ENCODE measurements at places on chromosomes 12 and 14. TPM values are rescaled to one million over a fixed set of nuclear protein-coding genes. Genes with fewer than 3 reads are reported as not detected.

AKAP3 gene
- 1.0 TPM for total RNA-seq

DNA sequence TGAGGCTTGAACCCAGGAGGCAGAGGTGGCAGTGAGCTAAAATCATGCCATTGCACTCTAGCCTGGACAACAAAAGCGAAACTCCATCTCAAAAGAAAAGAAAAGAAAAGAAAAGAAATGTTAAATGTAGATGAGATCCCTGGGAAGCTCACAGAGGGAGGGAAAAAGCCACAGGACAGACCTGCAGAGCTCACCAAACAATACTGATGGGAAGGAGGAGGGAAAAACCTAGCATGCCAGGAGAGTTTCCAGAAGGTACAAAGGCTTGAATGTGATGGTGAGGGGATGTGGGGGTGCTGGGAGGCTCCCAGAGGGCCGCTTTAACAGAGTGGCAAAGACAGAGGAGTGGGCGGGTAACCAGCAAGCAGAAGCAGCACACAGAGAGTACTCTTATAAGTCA, 72.3 kb downstream of the PTPN21 start:
- no peak overlapping the region for H3K27ac ChIP-seq
- H3K27me3 ChIP-seq = no peaks in the 10 kb centered on the region
- peaks cover 17% of the 10 kb centered on the region for H3K36me3 ChIP-seq

HOTAIR gene
- total RNA-seq = not detected

CLMN gene
- 8.2 TPM for total RNA-seq

DNA sequence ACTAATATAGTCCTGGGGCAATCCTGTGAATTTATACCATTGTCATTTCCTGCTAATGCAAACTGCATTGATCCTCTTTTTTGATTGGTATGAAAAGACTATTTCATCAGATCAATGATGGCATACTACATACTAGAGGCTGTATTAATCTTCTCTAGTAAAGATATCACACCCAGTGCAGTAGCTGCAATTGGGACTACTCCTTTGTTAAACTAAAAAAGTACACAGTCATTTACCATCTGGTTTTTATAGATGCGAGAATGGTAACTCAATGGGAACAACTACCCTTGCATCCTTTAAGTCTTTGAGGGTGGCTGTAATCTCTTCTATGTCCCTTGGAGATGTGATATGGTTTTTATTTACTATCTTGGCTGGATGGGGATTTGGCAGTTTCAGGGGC, 80.2 kb upstream of the STK38L start:
- no peak for DNase-seq
- H3K27ac ChIP-seq = no peak overlapping the region
- H3K4me3 ChIP-seq = no peak overlapping the region

- no peak overlapping the region for H3K4me3 ChIP-seq
- H3K27me3 ChIP-seq = no peaks in the 10 kb centered on the region
- H3K36me3 ChIP-seq = no peaks in the 10 kb centered on the region
- no peak overlapping the region for H3K27ac ChIP-seq
Measured at GRCh38 chr14:46058964-46059563, 592.5 kb downstream of the RPL10L start.

COPS7A gene
- total RNA-seq = 43.3 TPM

DNA sequence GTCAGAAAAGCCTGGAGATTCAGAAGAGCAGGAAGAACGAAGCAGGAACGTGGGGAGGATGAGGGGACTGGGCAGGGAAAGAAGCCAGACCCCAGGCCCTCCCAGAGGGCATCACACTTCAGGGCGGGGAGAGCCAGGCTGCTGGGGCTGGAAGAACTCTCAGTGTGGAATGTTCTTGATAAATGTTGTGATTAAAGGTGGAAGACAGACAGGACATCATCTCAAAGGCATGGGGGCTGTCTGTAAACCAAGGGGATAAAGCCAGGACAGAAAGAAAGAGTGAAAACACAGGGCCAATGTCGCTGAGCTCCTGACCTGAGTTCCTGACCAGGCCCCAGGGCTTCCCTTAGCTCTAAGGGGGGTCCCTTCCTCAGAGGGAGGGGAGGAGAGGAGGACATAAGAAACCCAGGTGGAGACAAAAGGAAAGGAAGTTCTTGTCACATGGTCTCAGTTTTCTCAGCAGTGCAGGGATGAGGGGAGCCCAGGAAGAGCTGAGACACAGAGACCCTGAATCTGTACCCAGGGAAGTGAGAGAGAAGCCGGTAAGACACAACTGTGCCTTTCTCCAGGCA, 56.3 kb downstream of the SETD3 start:
- no peaks in the 10 kb centered on the region for H3K27me3 ChIP-seq
- no peak overlapping the region for H3K4me3 ChIP-seq
- no peak overlapping the region for H3K27ac ChIP-seq
- no peak for DNase-seq
- peaks cover 2% of the 10 kb centered on the region for H3K4me1 ChIP-seq
- H3K36me3 ChIP-seq = peaks cover 9% of the 10 kb centered on the region

CCDC88C gene
- 57.7 TPM for total RNA-seq

MAP1LC3B2 gene
- 1.5 TPM for total RNA-seq

BDKRB1 gene
- not detected for total RNA-seq

DNA sequence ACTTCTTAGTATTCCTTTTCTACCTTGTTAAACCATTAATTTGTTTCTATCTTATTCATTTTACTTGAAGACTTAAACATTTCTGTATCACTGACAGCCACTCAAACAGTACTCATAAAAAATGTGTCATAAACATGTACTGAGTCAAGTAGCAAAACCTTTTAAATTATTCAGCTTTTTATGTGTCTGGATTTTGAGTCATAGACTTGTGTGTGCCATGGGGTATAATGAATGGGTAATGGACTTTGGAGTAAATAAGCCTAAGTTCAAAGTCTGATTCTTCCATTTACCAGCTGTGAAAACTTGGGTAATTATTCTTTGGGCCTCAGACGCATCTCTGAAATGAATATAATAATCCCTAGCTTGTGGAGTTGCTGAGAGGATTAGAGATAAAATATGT, 199.0 kb downstream of the RAD51B start:
- peaks cover 3% of the 10 kb centered on the region for H3K36me3 ChIP-seq
- H3K4me3 ChIP-seq = no peak overlapping the region
- no peaks in the 10 kb centered on the region for H3K27me3 ChIP-seq
- H3K4me1 ChIP-seq = peaks cover 2% of the 10 kb centered on the region

ADAM20 gene
- total RNA-seq = 0.26 TPM

DNA sequence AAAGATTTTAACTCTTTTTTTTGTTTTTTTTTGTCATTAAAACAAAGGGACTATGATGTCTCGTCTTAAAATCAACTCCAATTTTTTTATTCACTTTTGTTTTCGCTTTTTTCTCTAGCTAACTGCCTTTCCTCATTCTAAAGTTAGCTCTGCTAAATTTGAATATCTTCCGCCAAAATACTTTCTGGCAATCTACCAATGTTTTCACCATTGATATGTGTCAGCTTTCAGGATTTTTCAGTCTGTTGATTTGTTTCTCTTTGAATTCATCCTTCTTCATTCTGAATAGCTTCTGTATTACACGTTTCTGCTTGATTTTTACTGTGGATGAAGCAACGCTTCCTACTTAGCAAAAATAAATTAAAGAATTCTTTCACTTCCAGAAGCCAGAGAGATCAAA, 38.7 kb upstream of the NOVA1 start:
- DNase-seq = no peak
- no peak overlapping the region for H3K27ac ChIP-seq
- H3K27me3 ChIP-seq = no peaks in the 10 kb centered on the region
- H3K4me3 ChIP-seq = no peak overlapping the region

- H3K4me3 ChIP-seq = no peak overlapping the region
- DNase-seq = no peak
- no peak overlapping the region for H3K27ac ChIP-seq
- no peaks in the 10 kb centered on the region for H3K27me3 ChIP-seq
Measured at GRCh38 chr14:52610187-52610586, 57.6 kb downstream of the GPR137C start.

- no peaks in the 10 kb centered on the region for H3K36me3 ChIP-seq
- DNase-seq = peak; percentile 82
Measured at GRCh38 chr14:23365732-23366425, 907 bp upstream of the EFS start.

GRCh38 chr12:7666595-7666994, 887 bp upstream of the APOBEC1 start:
- H3K4me1 ChIP-seq = no peaks in the 10 kb centered on the region
- no peak overlapping the region for H3K27ac ChIP-seq
- H3K4me3 ChIP-seq = no peak overlapping the region
- no peaks in the 10 kb centered on the region for H3K36me3 ChIP-seq
- no peaks in the 10 kb centered on the region for H3K27me3 ChIP-seq
- no peak for DNase-seq

MYO1H gene
- not detected for total RNA-seq

DNA sequence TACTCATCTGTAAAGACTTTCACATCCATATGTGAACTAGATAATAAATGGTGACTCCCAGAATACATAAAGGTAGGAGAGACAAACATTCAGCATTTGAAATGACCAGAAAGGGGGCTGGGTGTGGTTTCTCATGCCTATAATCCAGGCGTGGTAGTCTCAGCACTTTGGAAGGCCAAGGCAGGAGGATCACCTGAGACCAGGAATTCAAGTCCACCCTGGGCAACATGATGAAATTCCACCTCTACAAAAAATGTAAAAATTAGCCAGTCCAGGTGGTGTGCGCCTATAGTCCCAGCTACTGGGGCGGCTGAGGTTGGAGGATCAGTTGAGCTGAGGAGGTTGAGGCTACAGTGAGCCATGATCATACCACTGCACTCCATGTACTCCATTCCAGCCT, 4.1 kb upstream of the CS start:
- H3K27me3 ChIP-seq = no peaks in the 10 kb centered on the region
- H3K27ac ChIP-seq = no peak overlapping the region
- DNase-seq = no peak

LHX5 gene
- total RNA-seq = 0.47 TPM

GRCh38 chr12:46763230-46763629, 62.6 kb downstream of the SLC38A4 start:
- DNase-seq = no peak
- no peaks in the 10 kb centered on the region for H3K27me3 ChIP-seq
- no peak overlapping the region for H3K4me3 ChIP-seq
- no peak overlapping the region for H3K27ac ChIP-seq
- no peaks in the 10 kb centered on the region for H3K36me3 ChIP-seq
- H3K4me1 ChIP-seq = no peaks in the 10 kb centered on the region

DNA sequence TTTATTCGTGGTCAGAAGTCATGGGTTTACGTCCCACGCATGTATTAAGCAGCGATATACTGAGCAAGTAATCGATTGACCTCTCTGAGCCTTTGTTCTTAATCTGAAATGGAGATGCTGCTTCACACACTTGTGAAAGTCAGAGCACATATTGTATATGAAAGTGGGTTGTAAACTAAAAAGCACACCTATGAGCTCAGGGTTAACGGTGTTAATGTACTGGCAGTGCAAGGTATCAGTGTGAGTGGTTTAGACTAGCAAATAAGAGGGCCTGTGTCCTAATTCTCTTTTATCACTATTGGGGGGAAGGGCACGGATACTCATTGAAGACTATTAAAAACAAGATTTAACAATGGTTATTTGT, 676 bp downstream of the MRPL42 start:
- H3K27me3 ChIP-seq = no peaks in the 10 kb centered on the region
- H3K27ac ChIP-seq = peak overlapping the region; percentile 98
- DNase-seq = no peak

TMEM19 gene
- total RNA-seq = 12.6 TPM

- H3K27me3 ChIP-seq = no peaks in the 10 kb centered on the region
- H3K4me1 ChIP-seq = no peaks in the 10 kb centered on the region
- H3K27ac ChIP-seq = no peak overlapping the region
- no peaks in the 10 kb centered on the region for H3K36me3 ChIP-seq
- H3K4me3 ChIP-seq = no peak overlapping the region
Measured at GRCh38 chr12:122449317-122449716, 26.8 kb upstream of the CLIP1 start.

DNA sequence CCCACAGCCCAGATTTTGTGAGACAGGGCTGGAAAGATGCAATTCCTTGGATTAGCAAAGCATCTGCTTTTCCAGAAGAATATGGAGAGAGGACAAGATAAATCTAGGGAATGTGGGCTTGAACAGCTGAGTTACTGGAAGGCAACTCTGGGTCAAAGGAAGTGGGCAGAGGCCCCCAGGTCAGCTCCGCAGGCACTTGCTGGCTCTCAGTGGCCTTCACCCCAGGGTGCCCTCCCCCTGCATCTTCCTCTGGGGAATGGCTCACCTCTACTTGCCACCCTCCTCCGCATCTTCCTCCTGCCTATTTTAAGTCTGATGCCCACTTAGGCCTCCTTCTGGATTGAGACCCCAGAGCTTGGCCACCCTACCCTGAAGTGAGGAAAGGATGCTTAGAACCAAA, 10.5 kb upstream of the PNMA1 start:
- peaks cover 14% of the 10 kb centered on the region for H3K4me1 ChIP-seq
- H3K27ac ChIP-seq = no peak overlapping the region
- peaks cover 6% of the 10 kb centered on the region for H3K36me3 ChIP-seq

EAPP gene
- 26.3 TPM for total RNA-seq

STRN3 gene
- total RNA-seq = 37.7 TPM

DNA sequence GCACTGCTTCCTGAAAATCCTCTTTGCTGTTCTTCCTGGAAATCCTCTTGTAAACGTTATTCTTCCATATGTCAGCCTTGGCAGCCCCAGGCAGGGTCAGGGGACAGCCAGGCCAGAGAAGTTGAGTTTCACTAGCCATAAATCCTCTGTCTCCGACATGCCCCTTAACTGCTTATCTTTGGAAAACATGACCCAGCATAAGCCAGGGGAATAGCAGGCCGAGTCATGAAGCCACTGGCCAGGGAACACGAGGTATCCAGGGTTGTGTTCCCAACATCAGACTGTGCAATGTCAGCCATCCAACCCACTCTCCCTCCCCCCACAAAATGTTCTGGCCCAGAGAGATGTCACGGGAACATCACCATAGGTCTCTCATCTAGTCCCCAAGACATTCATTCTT, 453.9 kb downstream of the MED13L start:
- no peak overlapping the region for H3K27ac ChIP-seq
- no peak for DNase-seq
- H3K36me3 ChIP-seq = no peaks in the 10 kb centered on the region
- no peaks in the 10 kb centered on the region for H3K27me3 ChIP-seq

GRCh38 chr14:22980672-22981089, 1.7 kb downstream of the AJUBA start:
- peaks cover 28% of the 10 kb centered on the region for H3K4me1 ChIP-seq
- peak overlapping the region; percentile 84 for H3K27ac ChIP-seq
- peak overlapping the region; percentile 94 for H3K4me3 ChIP-seq
- peaks cover 9% of the 10 kb centered on the region for H3K27me3 ChIP-seq
- H3K36me3 ChIP-seq = peaks cover 30% of the 10 kb centered on the region
- DNase-seq = peak; percentile 80

LRRC9 gene
- total RNA-seq = 0.84 TPM

- no peaks in the 10 kb centered on the region for H3K27me3 ChIP-seq
- H3K36me3 ChIP-seq = no peaks in the 10 kb centered on the region
- no peak overlapping the region for H3K27ac ChIP-seq
- no peak overlapping the region for H3K4me3 ChIP-seq
- DNase-seq = no peak
Measured at GRCh38 chr14:33404964-33405574, 466.4 kb downstream of the NPAS3 start.

- H3K4me3 ChIP-seq = no peak overlapping the region
- no peaks in the 10 kb centered on the region for H3K27me3 ChIP-seq
Measured at GRCh38 chr12:94638521-94638920, 11.8 kb downstream of the TMCC3 start.

GRCh38 chr12:111196532-111196931, 172.4 kb downstream of the PHETA1 start:
- H3K4me1 ChIP-seq = peaks cover 25% of the 10 kb centered on the region
- DNase-seq = no peak
- H3K27me3 ChIP-seq = no peaks in the 10 kb centered on the region
